ENCODE measurements at places on chromosomes 13 and 19.

DNA sequence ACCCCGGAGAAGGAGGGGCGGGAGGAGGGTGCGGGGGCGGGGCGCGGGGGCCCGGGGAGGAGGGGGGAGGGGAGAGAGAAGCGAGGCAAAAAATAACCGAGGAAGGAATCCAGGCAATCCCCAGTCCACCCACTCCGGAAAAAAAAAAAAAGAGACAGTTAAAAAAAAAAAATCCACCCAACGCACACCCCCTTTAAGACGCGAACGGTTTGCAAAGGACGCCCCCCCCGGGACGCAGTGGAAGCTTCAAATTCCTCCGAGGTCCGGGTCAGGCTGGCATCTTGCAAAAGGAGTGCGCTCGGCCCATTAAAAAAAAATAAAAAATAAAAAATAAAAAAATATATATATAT is at the start of gene CACNA1A:
TSS of gene CACNA1A (minus strand) at position 9 of the 350 bp plus-strand sequence. CDS start 255 bp downstream, outside the sequence.
- DNase-seq, result no peak

GRCh38 chr13:28161370-28161769 is 23.0 kb downstream of the PAN3 start:
- no peak for DNase-seq

DNA sequence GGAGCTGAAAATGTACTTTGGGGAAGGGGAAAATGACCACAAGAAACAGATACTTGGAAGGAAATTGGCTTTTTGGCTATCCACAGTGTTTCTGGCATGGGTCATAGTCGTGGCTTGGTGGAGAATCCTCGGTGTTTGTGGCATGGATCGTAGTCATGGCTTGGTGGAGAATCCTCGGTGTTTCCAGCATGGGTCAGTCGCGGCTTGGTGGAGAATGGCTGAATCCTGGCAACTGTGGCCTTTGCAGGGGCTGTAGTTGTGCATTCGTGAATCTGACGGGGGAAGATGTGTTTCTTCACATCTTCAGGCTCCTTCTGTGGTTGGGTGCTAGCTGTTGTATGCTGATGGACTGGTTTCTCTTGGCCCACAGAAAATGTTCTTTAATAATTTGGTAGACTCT is 61.7 kb upstream of the MCF2L start:
- no peak for DNase-seq

DNA sequence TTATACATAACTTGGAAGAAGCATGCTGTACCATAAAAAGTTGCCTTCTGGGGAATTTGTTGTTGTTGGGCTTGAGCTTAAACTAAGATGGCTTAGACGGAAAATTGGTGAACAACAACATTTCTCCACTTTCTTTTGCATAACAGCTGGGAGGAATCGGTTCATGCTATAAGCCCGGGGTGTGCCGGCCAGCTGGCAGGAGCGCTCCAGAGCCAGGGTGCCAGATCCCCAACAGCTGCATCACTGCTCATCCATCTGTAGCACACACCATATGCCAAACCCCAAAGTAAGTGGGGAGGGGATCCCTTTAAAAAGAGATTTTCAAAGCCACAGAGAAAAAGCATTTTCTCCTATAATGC is 419.5 kb upstream of the ARGLU1 start:
- DNase-seq, result no peak

DNA sequence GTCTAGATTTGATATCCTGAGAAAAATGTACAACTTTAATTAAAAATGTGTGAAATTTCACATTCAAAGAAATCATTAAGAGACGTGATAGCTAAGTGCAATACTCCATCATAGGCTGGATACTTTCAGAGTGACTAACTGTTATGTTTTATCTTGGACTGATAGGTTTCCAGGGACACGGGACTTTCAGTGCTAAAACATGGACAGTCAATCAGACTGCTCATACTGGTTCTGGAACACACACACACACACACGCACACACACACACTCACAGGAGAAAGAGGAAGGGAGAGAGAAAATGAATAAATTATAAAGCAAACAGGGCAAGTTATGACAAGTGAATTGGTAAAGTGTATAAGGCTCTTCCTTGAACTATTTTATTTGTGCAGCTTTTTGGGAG is 955.9 kb downstream of the SLITRK5 start:
- no peak for DNase-seq

DNA sequence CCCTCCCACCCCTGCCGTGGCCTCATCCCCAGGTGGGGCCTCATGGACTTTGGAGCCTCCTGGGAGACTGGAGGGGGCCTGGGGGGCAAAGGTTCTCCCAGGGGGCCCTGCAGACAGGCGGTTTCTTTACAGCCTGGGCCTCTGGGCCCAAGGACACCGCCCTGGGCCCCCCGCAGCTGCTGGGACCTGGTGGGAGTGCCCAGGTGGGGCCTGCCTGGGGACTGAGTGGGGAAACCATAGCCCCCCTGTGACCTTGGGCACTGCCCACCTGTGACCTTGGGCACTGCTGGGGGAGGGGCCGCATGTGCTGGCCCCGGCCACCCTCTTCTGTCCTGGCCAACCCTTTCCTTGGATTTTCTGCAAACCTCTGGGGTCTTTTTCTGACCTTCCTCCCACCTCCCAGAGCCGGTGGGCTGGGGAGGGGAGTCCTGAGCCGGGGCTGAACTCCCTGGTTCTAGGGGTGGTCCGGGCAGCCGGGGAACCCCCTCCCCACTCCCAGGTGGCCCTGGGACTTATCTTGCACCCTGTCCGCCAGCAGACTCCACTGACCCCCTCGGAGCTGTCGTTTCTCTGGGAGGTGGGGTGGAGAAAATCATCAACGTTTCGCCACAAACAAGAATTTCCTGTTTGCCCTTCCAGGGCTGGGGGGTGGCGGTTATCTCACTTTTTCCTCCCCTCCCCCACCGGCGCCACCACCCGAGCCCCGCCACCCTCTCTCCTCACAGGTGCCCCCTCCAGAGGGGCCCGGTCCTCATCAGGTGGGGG is 27.0 kb downstream of the ARID3A start:
- no peak for DNase-seq

DNA sequence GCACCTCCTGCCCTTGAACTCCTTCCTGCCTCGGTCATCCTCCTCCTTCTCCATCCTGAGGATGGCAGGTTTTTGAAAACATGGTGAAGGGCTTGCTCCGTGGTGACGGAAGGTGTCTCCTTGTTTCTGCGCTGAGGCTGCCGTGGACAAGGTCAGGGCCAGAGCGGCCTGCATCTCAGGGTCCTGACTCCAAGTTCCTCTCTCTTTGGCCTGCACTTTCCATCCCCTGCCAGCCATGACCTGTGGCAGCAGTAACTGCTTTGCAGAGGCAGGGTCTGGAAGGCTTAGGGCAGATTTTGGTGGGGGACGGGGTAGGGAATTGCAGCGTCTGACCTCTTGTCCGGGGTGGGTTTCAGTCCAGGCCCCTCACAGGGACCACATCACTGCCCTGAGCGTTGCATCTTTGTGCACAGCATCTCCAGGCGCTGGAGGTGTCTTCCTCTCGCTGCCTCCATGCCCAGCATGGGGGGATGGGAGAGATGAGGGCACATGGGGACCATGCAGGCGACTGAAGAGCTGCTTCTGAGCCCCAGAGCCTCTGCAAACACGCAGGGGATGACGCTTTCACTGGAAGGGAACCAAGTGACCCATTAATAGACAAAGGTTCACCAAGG is 216.8 kb downstream of the TEX29 start:
- DNase-seq, result no peak

DNA sequence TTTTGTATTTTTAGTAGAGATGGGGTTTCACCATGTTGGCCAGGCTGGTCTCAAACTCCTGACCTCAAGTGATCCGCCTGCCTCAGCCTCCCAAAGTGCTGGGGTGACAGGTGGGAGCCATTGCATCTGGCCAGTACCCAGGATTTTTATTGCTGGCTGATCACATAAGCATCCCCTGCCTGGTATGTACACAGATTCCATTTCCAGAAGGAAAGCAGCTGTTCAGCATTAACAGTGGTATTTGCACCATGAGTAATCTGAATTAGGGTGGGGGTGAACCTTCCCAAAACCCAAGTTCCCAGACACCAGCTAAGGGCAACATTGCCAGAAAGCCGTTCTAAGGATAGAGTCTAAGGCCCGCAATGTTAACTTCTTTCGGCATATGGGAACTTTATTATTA is 7.3 kb downstream of the ZNF555 start:
- DNase-seq, result no peak

- DNase-seq, result no peak
These were observed 3.7 kb upstream of the CADM4 start for GRCh38 chr19:43643326-43643725.

DNA sequence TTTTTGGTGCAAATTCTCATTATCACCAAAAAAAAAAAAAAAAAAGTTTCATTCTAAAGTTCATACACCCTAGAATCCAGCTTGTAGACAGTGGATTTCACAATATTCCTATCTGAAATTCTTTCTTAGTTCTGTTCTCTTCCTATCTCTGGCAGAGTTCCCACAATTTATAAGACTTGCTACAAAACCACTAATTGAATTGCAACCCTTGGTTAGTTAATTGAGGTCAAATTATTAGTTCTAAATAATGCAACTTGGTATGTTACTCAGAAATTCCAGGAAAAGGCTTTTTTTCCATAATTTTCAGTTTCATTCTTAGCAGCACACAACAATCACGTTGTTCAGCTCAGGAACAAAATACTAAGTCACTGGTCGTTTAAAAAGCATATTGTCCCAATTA is 58.5 kb downstream of the SPATA13 start:
- no peak for DNase-seq

DNA sequence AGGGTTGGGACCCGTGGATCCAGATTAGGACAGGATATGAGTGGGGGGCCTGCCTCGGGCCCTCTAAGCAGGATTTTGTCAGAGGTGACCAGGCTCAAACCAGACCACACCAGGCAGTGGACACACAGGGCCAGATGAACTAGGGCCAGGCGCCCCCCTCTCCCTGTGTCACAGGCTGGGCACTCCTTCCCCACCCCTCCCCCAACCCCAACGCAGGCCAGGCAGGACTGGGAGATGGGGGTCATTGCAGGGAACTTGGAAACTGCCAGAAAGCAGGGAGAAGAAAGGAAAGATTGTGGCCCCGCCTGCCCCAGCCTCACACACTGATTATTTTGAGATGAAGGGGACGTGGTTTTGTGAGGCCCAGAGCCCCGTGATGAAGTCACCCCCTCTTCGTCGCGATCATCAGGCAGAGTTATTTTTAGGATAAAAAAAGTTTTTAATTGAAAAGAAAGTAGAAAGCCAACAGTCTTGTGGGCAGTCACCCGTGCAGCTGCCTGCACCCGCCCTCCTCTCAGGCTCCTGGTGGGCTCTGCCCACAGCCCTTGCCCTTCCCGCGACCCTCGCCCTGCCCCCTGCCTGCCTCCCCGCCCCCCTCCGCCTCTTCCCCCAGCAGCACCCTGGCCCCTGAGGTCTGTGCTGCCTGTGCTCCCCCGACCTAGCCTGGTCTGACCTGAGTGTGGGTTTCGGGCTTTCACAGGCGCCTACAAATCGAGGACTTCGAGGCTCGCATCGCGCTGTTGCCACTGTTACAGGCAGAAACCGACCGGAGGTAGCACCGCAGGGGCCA is 1.9 kb upstream of the YJEFN3 start:
- DNase-seq, result no peak

DNA sequence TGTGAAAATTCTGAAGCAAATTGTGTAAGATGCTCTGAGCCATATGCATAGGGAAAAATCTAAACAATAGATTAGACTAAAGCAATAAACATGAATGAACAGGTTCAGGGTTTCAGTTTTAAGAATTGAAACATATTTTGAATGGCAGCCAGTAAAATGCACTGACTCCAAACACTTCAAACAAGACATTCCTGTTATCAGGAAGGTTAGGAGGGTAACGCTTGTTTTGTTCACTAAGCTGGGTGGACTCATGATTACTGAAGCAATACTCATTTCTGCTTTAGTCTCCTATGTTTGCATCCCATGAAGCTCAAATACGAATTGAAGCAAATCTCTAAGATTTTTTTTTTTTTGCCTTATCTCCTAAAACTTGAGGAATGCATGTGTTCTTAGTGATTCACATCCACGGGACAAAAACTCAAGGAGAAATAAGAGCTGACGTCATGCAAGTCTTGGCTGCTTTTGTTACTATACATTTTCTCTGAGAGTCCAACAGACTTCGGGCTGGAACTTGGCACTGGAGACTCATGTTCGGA is 29.1 kb upstream of the IGFL4 start:
- no peak for DNase-seq

- DNase-seq, result no peak
These were observed 37.8 kb downstream of the STOML3 start for GRCh38 chr13:38952827-38953226.

- no peak for DNase-seq
These were observed 15.6 kb downstream of the NUCB1 start for GRCh38 chr19:48915757-48916156.
